ENCODE measurements at places on chromosomes 4 and X. TPM values are rescaled to one million over a fixed set of nuclear protein-coding genes. Genes with fewer than 3 reads are reported as not detected.

Gene SAP30
- 23.4 TPM for total RNA-seq

Gene PDCL2
- total RNA-seq, result not detected

GRCh38 chrX:65522739-65523372, 11.7 kb downstream of the LAS1L start:
- 0 out of 2 replicates have a peak, but pooled peaks cover 3% of the 10 kb centered on the region for H3K36me3 ChIP-seq
- no peak overlapping the region for H3K27ac ChIP-seq
- DNase-seq, result no peak
- no peaks in the 10 kb centered on the region for H3K27me3 ChIP-seq
- H3K4me3 ChIP-seq, result no peak overlapping the region

- no peaks in the 10 kb centered on the region for H3K4me1 ChIP-seq
- no peak overlapping the region for H3K4me3 ChIP-seq
- no peak for DNase-seq
- H3K36me3 ChIP-seq, result no peaks in the 10 kb centered on the region
- H3K27ac ChIP-seq, result no peak overlapping the region
These were observed 161.5 kb downstream of the ARHGAP6 start for GRCh38 chrX:11504234-11504633.

DNA sequence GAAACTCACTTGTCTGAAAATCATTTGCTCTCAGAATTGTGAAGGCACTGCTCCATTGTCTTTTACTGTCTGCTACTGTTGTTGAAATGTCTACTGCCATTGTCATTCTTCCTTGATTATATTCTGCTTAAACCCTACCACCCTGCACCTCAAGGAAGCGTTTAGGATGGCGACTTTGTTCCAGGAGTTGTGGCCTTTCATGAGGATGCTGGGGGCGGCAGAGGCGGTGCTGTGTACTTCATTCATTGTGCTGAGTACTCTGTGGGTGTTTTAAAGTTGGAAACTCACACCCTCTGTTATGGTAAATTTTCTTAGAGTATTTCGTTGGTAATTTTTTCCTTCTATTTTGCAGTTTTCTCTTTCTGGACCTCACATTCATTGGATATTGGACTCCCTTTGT, 258.9 kb downstream of the TENM3 start:
- DNase-seq, result no peak
- H3K4me1 ChIP-seq, result no peaks in the 10 kb centered on the region
- H3K27me3 ChIP-seq, result no peaks in the 10 kb centered on the region
- H3K4me3 ChIP-seq, result no peak overlapping the region

DNA sequence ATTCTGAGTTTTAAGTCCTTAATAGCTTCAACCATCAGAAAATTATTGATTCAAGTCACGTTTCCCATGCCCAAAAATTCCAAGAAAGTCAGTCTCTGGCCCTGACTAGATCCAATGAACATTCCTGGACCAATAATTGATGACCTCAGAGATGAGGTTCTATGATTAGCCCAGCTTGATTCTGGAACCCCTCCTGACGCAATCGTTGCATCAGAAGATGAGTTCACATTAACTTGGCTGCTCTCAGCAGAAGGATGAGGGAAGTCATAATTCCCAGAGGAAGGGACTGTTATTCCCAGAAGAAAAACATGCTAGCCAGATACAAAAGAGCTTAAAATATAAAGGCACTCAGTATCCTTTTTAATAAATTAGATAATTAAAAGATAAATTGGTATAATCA, 34.3 kb upstream of the CPEB2 start:
- no peak overlapping the region for H3K4me3 ChIP-seq
- no peak overlapping the region for H3K27ac ChIP-seq
- no peaks in the 10 kb centered on the region for H3K36me3 ChIP-seq

- H3K4me1 ChIP-seq, result no peaks in the 10 kb centered on the region
- H3K27ac ChIP-seq, result no peak overlapping the region
- no peak overlapping the region for H3K4me3 ChIP-seq
- no peak for DNase-seq
- no peaks in the 10 kb centered on the region for H3K36me3 ChIP-seq
These were observed 116.1 kb downstream of the REELD1 start for GRCh38 chr4:146330392-146330791.

DNA sequence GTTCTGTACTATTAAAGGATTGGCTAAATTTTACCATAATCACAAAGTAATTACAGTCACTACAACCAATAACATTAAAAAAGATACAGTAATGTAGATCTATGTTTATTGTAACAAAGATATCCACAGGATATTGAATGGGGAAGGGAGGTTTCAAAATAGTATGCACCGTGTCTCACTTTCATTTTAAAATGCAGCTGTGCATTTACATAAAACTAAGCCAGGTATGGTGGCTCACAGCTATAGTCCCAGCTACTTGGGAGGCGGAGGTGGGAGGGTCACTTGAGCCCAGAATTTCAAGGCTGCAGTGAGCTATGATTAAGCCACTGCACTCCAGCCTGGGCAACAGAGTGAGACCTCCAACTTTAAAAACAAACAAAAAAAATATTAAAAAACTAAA, 8.5 kb downstream of the SRP72 start:
- H3K27ac ChIP-seq, result no peak overlapping the region
- H3K27me3 ChIP-seq, result no peaks in the 10 kb centered on the region
- H3K36me3 ChIP-seq, result peaks cover 32% of the 10 kb centered on the region
- H3K4me3 ChIP-seq, result no peak overlapping the region
- DNase-seq, result no peak
- no peaks in the 10 kb centered on the region for H3K4me1 ChIP-seq
